ENCODE measurements at places on chromosomes 4 and X.

DNA sequence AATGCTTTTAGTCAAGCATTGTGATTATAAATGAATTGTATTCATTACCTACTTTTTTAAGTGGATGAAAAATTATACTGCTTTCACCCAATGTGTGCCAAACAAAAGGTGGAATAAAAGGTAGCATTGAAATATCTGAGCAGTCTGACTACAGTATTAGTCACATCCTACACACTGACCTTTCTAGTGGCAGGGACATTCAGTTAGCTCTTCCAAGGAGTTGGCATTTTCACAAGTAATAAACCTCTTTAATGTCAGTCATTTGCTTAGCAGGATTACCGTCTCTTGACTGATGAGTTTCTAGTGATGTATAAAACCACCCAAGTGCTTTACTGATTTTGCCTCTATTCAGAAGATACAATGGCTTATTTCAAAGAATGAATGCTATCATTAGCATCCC is 687.9 kb downstream of the ARAP2 start:
- DNase-seq: no peak

DNA sequence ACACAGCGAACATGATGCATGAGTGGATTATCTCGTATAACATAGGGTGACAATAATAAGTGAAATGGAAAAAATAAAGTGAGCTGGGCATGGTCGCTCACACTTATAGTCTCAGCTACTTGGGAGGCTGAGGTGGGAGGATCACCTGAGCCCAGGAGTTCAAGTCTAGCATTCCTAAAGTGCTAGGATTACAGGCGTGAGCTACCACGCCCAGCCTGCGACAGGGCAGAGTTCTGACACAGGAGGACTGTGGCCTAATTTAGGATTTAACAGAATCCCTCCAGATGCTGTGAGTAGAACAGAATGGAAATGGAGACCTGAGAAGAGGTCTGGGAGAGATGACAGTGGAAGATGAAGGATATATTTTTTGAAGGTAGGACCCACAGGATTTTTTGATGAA is 3.4 kb upstream of the PRICKLE3 start:
- DNase-seq: no peak

DNA sequence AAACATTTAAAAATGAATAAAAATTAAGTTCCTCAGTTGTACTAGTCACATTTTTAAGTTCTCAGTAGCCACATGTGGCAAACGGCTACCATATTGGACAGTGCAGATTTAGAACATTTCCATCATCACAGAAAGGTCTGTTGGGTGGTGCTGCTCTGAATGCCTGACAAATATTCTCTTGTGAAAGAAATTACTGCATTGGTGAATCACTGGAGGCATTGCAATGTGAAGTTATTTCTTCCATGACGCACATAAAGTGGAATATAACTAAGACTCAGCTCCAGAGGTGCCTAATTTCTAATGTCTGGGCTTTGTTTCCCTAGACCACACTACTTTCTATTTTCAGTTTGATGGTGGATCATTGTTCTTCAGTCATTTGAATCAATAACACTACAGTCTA is 44.9 kb downstream of the CLNK start:
- no peak for DNase-seq

GRCh38 chr4:7539659-7540058 is 104.9 kb upstream of the PSAPL1 start:
- DNase-seq: no peak

GRCh38 chrX:80412042-80412441 is 8.2 kb upstream of the TENT5D start:
- DNase-seq: no peak

All from vagina (tissue), 2 donors.